Activated CD4-positive, CD25-positive, alpha-beta regulatory T cell treated with anti-CD3 and anti-CD28 coated beads, Interleukin-2, amount 50 U/mL, for 16 hours (primary cell): ENCODE measurements at places on chromosomes 3 and 15.
A peak's percentile ranks its signal among the peaks of the same experiment; 100 is the strongest.

DNA sequence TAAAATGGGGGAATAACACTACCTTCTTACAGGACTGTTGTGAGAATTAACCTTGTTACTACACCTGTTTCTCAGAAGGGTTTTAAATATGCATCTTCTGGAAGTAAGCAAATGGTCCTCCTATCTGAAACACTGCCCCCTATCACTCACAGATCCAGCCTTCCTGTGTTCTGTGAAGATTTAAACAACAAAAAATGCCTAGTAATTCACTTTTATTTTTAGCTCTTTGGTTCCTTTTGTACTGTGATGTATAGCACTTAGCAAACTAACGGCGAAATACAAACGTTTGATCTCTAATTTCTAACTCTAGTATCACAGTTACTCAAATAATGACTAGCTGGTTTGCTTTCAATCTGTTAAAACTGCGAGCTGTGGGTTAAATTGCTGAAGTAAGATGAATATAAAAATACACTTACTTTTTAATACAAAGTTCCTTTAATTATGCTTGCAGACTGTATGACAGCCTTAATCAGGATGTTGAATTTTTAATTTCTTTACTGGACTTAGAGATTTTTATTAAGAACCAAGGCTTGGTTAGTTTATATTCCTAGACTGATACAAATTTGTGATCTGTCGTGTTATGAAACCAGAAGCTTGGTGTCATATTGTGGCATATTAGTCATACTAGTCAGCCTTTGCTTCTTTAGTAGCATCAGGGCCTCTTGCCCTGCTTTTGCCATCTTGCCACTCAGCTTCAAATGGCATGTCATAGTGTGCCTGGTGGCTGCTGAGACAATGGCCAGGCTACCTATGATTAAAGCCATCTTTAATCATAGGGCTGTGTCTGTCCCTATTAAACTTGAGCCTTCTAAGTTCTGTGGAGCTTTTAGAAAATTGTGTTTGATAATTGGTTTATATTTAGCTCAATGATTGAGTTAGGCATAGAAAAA lies 9.2 kb downstream of the EIF3J start:
- DNase-seq, result peak; percentile 28

- no peak for DNase-seq
Observed at GRCh38 chr15:73647259-73648013, 14.2 kb upstream of the NPTN start.

- DNase-seq, result no peak
Observed at GRCh38 chr3:136544532-136544931, 207.6 kb downstream of the STAG1 start.

GRCh38 chr15:50970524-50970923 lies 62.0 kb downstream of the AP4E1 start:
- no peak for DNase-seq

DNA sequence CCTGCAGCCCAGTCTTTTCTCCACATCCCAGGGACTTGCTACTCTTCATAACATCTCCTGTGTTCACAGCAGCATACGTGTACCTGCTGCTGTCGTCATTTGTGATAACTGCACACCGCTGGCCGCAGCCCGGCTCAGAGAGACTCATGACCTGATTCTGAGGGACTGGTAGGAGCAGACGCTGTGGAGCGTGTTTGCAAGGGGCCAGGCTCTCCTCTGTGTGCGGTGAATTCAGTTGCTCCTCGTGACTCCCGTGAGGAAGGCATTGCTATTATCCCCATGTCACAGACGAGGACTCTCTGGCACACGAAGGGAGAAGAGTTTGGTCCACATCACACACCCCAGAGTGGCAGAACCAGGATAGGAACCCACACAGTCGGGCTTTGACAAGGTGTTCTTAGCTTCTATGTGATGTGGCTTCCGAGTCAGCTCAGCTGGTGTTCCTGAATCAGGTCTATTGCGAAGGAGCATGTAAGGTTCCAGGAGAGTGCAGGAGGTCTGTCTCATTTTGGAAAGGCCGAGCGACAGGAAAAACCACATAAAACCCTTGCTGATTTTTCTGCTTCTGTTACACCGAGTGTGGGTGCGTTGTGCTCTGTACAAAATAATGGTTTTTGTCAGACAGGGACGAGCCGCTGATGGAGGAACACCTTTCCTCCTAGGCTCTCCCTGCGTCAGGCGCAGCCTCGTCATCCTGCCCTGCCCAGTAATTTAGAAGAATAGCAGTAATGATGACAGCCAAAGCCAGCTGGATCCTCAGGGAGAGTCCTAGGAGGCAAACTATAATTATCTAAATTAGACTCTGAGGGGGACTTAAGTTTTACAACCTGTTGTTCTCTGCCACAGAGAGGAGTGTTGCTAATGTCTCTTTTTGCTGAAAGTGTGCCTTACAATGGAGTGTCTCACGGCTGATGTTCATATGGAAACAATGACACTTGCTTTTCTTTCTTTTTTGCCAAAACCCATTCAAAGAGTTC lies 157.5 kb upstream of the RGMA start:
- DNase-seq, result no peak

DNA sequence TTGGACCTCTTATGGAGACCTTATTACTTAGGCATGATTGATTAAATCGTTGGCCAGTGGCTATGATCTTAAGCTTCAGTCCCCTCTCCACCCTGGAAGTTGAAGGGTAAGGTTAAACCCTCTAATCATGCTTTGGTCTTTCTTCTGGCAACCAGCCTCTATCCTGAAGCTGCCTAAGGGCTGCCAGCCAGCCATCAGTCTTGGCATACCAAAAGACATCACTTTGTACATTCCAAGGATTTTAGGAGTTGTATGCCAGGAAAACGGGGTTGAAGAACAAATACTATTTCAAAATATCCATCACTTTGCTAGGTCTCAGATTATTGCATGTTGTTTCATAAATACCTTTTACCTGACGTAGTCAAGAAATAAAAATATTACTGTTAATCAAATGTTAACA lies 28.9 kb downstream of the UBE2E2 start:
- no peak for DNase-seq

DNA sequence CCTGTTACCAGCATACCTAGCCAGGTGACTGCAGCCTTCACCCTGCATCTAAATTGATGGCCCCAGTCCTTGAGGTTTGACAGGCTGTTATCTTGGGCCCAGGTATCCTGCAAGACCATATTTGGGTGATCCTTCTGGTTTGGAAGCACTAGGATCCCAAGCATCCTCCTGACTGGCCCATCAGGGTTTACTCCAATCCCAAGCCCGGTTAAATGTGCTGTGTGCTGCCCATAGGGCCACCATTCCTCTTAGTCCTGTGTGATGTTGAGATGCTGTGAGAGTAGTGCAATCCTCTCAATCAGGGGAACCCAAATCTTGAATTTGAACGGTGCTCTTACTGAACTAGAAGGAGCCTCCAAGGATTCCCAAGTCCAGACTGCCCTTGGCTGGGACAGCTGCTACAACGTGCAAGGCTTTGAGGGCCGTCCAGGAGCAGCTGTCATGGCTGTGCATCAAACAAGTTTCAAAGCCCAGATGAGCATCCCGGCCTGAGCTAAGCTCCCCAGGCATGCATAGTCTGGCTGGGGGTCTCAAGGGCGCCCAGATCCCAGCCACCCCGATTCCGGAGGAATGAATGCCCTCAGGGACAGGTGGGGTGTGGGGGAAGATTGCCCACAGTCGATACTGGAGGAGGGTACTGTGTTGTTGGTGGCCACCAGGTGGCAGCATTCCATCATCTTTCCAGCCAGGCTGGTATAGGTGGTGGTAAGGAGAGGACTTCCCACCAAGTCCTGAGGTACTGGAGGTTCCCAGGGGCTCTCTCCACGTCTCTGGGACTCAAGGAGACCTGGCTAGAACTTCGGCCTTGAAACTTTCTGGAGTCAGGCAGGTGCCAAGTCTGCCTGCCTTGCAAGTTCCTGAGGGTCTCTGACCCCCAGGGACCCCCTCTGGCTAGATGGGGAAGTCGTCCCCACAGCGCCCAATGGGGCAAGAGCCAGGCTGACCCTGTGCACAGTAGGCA lies 32.6 kb downstream of the RBM5 start:
- peak; percentile 30 for DNase-seq

- DNase-seq, result no peak
Observed at GRCh38 chr3:78140274-78140673, 1100.4 kb downstream of the ROBO2 start.

DNA sequence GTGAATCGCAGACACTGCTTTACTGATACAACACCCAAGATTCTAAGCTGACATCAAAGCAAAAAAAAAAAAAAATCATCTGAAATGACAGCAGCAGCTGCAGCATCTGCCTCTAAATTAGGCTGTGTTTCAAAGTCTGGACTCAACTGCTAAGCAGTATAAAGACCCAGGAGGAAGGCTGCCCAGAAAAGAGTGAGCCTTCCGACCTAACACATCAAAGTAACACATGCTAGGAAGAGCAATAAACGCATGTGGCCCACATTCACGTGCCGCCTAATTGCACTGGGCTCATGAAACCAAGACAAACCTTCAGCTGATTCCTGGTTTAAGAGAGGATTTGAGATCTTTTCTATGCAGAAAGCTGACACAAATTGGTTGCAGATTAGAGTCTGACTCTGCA lies 317.1 kb downstream of the ZIC4 start:
- no peak for DNase-seq
